Uterus (tissue), 4 donors: ENCODE measurements at places on chromosomes 3 and 15. TPM values are rescaled to one million over a fixed set of nuclear protein-coding genes. Genes with fewer than 3 reads are reported as not detected.

- no peak for DNase-seq
These were observed 152.3 kb downstream of the CACNA2D3 start for GRCh38 chr3:54274607-54275006.

GRCh38 chr3:138197524-138197923 is 10.4 kb downstream of the ARMC8 start:
- no peak for DNase-seq

DNA sequence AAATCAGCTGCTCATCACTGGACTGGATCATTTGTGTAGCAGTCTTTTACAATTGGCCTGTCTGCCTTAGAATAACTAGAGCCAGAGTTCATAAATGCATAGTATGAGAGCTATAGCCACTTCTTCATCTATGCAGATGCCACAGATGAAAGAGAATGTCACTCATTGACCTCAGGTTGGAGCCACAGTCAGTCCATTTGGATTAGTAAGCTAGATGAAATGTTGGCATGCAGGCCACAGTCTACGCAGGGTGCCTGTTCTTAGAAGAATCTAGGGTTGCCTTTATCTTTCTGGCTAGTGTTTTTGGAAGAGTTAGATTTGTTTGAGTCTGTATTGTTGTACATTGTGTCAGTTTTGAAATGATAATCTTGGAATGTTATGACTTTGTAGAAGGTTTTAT is 25.4 kb upstream of the EDEM1 start:
- no peak for DNase-seq

GRCh38 chr3:136473716-136474326 is 223.7 kb downstream of the PCCB start:
- no peak for DNase-seq

GRCh38 chr3:38689346-38689745 is 39.9 kb upstream of the SCN5A start:
- no peak for DNase-seq

DNA sequence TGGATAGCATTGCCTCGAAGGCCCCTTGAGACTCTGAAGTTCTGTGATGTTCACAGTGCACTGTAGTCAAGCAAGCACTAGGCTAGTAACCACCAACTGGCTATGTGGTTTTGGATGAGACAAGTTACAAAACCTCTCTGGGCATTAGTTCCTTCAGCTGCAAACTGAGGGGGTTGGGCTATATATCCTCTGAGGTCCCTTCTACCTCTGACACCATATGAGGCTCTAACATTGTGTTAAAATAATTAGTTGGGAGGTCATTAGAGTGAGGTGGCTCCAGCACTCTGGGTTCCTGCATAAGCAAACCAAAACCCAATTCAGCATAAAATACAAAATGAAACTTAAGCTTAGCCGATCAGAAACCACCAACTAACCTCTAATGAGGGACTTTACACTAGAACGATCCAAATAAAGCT is 209.5 kb upstream of the LRRN1 start:
- DNase-seq, result no peak

DNA sequence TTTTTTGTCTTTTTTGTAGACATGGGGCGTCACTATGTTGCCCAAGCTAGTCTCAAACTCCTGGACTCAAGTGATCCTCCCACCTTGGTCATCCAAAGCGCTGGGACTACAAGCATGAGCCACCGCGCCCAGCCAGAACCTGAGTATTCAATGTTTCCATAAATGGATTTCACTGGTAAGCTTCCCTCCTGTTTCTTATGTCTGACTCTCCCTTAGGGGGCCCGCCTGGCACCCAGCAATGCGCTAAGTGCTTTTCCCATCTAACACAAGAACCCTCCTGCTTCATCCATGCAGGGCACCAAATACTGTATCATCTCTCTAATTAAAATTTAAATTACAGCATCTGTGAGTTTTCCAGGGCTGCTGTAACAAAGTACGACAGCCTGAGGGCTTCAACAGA is 44.9 kb downstream of the KLF15 start:
- no peak for DNase-seq

- DNase-seq, result no peak
These were observed 11.0 kb downstream of the SPTBN5 start for GRCh38 chr15:41882689-41883483.

- DNase-seq, result no peak
These were observed 5.3 kb downstream of the TM4SF4 start for GRCh38 chr3:149479621-149480325.

- DNase-seq, result no peak
These were observed 15.2 kb downstream of the CORO2B start for GRCh38 chr15:68593828-68594532.

- DNase-seq, result no peak
These were observed 82.1 kb upstream of the LRRFIP2 start for GRCh38 chr3:37256447-37256846.

GRCh38 chr15:101115786-101116680 is 135.8 kb downstream of the CHSY1 start:
- peak; percentile 68 for DNase-seq

- peak; percentile 35 for DNase-seq
These were observed 1.6 kb downstream of the SPRED1 start for GRCh38 chr15:38254051-38254883.

GRCh38 chr15:42503825-42504224 is 8.4 kb downstream of the SNAP23 start:
- DNase-seq, result no peak

DNA sequence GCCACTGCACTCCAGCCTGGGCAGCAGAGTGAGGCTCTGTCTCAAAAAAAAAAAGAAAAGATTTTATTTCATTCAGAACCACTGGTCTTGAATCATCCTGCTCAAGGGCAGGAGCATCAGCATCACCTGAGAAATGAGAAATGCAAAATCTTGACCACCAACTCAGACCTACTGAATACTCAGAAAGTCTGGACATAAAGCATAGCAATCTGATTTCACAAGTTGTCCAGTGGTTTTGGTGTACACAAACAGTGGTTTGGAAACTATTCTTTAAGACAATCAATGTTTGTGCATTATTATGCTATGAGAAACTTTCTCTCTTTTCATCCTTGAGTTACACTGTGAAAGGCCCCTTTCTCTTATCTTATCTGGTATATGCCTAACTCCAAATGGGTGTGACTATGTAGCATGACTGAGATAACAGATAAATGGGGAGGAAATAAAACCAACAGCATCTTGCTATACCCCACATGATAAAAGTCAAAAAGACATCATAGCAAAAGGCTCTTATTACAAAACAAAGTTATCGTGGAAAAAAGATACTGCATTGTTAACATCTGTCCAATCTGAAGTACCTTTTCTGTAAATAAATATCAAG is 174.2 kb upstream of the STT3B start:
- no peak for DNase-seq

Gene MOBP
- total RNA-seq, result not detected

Gene MESP1
- not detected for total RNA-seq

Gene SST
- total RNA-seq, result 0.90 TPM

Gene SH2D7
- not detected for total RNA-seq

Gene AMT
- 1.5 TPM for total RNA-seq

Gene CCDC54
- total RNA-seq, result not detected

Gene CLDN18
- total RNA-seq, result not detected

Gene ISL2
- 0.48 TPM for total RNA-seq

Gene CDHR4
- total RNA-seq, result 0.41 TPM

Gene A4GNT
- not detected for total RNA-seq

Gene ALDH1A3
- total RNA-seq, result 19.8 TPM

Gene ECE2
- not detected for total RNA-seq

Gene KCNAB1
- total RNA-seq, result 9.3 TPM
